NCI-H2081 treated with DMSO at 0.1 percent for 48 hours (cell line): ENCODE measurements at places on chromosomes 1 and 21.

- DNase-seq: no peak
Observed at GRCh38 chr1:78101514-78101913, 55.7 kb downstream of the GIPC2 start.

DNA sequence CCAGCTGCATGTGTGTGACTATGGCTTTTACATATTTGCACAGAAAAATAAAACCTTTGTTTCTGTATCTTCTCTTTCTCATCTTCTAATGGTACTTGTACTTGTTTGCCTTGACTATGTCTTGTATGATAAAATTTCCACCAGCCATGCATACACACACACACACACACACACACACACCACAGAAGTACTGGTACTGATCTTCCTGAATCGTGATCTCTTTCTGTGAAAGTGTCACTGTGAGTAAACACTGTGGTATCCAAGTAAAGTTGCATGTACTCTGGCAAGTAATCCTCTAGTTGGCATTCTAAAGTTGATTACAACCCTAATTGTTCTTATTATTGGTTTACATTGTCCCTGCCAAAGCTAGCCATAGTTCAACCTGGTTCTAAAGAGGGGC lies 176.7 kb downstream of the CRB1 start:
- DNase-seq: no peak

GRCh38 chr1:41315146-41315822 lies 46.0 kb upstream of the FOXO6 start:
- DNase-seq: no peak

GRCh38 chr1:184755226-184756065 lies 788 bp upstream of the EDEM3 start:
- DNase-seq: no peak

DNA sequence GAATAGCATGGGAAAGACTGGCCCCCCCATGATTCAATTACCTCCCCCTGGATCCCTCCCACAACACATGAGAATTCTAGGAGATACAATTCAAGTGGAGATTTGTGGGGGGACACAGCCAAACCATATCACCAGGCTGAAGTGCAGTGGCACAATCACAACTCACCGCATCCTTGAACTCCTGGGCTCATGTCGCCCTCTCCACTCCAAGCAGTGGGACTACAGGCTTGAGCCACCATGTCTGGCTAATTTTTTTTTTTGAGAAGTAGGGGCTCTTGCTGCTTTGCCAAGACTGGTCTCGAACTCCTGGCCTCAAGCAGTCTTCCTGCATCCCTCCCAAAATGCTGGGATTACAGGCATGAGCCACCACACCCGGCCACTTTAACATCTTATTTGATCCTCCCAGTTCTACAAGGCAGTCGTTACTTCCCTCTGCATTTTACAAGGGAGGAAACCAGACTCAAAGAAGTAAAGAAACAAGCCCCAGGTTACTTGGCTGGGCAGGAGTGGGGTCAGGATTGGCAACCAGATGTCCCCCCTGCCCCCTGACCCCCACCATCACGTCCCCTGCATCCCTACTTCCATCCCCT lies 26.9 kb upstream of the ACTL8 start:
- no peak for DNase-seq

DNA sequence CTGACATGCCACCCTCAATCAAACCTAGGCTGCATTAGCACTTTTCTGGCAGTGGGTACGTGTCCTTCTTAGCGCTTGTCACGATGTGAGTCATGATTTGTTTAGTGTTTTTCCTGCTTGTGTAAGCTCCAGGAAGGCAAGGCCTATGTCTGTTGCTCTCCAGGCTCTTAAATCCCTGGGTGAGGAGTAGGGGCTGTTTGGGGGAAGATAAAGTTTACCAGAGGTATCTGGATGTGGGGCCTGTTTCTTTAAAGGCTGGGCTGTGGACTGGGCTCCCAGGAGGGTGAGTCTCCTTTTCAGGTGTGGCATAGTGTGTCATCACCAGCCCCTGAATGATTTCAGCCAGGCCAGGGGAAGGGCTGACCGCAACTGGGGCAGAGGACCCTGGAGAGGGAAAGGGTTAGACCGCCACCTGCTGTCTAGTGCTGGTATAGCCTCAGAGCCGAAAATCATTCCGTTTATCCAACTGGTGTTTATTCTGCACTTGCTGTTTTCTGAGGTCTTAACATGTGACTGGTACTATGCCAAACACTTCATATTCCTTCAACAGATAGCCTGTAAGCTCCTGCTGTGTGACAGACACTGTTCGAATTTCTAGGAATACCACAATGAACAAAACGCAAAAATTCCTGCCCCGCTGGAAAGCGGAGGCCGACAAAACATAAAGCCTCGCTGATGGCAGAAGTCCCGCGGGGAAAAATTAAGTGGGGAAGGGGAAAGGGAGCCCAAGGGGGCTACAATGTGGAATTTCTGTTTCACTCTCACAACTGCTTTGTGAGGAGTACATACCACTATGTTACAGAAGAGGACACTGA lies 9.7 kb downstream of the SERINC2 start:
- no peak for DNase-seq
